Dermis microvascular lymphatic vessel endothelial cell (primary cell): ENCODE measurements at places on chromosomes 2 and 18. TPM values are rescaled to one million over a fixed set of nuclear protein-coding genes. Genes with fewer than 3 reads are reported as not detected.
A peak's percentile ranks its signal among the peaks of the same experiment; 100 is the strongest.

DNA sequence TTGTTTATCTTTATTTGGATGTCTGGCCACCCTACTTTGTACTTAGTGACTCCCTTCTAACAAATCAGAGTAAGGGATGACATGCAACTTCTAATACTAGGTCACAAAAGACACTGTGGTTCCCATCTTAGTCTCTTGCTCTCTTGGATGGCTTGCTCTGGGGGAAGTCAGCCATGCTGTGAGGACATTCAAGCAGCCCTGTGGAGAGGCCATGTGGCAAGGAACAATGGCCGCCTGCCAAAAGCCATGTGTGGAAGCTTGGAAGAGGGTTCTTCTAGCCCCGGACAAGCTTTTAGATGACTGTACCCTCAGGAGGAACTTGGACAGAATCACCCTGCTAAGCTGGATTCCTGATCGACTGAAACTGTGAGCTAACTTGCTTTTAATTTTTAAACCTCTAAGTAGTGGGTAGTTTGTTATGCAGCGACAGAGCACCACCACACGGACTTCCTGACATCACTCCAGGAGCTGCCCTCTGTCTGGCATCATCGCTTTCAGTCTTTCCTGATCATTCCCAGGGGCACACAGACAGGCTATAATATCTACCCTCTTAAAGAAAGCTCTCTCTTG is 116.8 kb upstream of the ODC1 start:
- DNase-seq = no peak

DNA sequence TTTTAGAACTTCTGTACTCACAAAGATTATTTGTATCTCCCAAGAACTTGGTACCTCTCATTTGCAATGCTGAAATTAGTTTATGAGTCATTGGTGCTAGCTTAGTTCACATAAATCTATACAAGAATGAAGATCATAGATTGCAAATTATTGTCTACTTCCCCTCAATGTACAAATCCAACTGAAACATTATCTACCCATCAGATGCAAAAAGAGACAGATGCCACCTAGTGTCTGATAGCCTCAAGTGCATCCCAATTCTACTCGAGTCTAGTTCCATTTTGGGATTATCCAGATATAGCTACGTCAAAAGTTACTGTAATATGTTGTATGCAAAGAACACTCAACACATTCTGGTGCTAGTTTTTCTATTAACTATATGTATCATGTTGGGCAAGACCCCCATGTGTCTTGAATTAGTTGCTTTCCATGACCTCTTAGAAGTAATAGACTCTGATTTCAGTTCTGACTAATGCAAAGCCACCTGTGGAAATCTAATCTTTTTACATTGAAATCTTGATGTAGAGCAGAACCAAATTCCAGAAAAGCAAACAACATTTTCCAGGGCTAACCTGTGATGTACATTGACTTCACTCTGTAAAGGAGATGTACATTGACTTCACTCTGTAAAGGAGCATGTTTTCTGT is 210.0 kb downstream of the RBM43 start:
- DNase-seq = peak; percentile 48

GRCh38 chr2:10552220-10552870 is 104.2 kb upstream of the ODC1 start:
- DNase-seq = no peak

Gene TMEM247
- not detected in 2 replicates for total RNA-seq

GRCh38 chr2:136357007-136357380 is 239.0 kb upstream of the CXCR4 start:
- no peak for DNase-seq

DNA sequence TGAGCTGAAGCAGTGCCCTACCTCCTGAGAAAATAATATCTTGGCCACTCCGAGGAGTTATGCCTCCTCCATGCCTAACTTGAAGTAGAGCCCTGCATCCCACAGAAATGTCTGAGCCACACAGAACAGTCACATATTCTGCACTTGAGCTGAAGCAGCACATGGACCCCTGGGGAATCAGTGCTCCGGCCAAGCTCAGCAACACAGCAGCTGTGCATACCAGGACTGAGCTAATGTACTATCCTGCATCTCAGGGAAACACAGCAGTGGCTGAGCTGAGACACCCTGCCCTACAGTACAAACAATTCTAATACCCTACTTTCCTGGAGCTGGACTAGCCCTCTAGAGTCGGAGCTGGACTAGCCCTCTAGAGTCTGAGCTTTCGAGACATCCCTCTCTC is 166.9 kb downstream of the ZNF516 start:
- no peak for DNase-seq

DNA sequence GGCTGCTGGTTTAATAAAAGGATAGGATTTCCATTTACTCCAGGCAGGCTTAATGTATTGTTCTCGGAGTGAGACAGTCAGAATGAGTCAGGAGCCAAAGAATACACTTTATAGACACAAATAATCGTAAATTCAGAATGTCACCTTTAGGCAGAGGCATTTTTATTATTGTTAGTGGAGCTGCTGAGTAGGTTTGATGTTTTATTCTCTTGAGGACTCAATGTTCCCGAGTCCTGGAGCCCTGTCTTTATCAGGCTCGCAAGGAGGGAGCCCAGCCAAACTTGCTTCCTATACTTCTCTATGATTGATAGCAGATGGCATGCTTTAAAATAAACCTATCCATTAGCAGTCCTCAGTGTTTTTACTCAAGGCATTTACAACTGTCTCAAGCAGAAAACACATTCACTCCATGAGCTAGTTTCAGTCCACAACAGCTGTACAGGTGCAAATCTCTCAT is 492.3 kb upstream of the ZEB2 start:
- peak; percentile 89 for DNase-seq

- DNase-seq = peak; percentile 9
Measured at GRCh38 chr2:75199428-75200011, at the start of gene TACR1. TSS of gene TACR1 (minus strand) at chr2:75199520. CDS start at chr2:75198934, 586 bp downstream.

GRCh38 chr2:215895330-215895729 is 118.0 kb downstream of the MREG start:
- DNase-seq = no peak

DNA sequence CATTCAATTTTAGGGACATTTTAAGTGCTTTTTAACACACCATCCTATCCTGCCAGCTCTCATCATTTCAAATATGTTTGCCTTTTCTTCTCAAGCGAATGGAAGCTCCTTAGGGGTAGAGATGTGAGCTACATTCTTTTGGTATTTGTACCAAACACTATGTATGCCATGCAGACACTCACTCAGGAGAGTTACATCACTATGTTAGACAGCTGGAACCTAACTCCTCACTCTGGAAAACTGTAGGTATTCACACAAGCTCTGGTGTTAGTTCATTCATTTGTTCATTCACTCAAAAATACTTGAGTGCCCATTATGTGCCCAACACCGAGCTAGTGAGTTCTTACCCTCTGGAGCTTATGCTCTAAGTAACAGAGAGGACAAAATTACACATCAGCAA is 26.4 kb upstream of the RNU4ATAC start:
- DNase-seq = no peak

DNA sequence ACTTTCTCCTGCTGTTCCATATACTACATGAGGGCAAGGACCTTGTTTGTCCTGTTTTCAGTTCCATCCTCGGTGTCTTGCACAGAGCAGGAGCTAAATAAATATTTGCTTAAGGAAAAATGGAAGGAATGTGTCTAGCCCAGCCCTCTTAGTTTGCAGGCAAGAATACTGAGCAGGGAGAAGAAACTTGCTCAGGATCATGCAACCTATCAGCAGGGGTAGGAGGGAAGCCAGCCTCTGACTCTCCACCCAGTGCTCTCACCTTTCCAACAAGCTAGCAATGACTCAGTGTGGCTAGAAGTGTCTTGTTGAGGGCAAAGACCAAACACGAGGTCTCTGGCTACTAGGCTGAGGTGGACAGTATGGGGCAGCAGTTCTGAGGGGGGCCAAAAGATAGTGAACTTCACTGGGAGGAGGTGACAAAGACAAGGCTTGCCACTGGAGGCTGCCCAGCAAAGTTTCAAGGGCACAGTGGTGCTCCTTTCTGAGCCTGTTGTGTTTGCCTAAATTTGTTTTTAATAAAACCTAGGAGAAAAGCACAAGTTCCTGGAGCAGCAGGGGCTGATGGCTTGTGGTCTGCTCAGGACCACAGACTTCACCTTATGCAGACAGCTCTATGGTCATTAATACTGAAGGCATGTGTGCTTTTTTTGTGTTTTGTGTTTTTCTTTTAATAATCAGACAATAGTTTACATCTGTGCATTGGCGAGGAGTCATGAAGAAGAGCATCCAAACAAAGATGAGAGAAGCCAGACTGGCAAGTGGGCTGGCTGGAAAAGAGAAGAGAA is 49.1 kb upstream of the CTAGE1 start:
- DNase-seq = peak; percentile 29

DNA sequence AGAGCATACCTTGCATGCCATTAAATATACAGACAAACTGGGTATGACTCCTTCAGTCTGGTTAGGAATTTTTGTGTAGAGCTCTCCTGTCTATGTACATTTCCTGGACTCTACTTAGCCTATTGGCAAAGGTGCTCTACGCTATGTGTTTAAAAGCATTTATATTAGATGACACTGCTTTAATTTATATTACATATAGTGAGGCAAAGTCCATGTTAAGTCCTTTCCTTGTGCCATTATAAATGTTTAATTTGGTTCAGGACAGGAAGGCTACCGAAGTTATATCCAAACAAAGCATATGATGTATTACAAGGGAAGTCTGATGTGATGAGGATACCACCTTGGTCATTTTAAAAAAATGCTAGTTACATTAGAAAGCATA is 117.4 kb upstream of the RAB27B start:
- DNase-seq = no peak

Gene AMER3
- not detected in 2 replicates for total RNA-seq

- no peak for DNase-seq
Measured at GRCh38 chr2:79627237-79627636, 114.4 kb downstream of the CTNNA2 start.

Gene SALL3
- not detected in 2 replicates for total RNA-seq

Gene DIPK1C
- total RNA-seq = not detected in 2 replicates

GRCh38 chr2:105143467-105144151 is 97.9 kb upstream of the GPR45 start:
- DNase-seq = no peak

Gene MPP4
- 0.76 and 1.5 TPM in 2 replicates for total RNA-seq

Gene STPG4
- total RNA-seq = under 0.01 TPM in 1 of 2 replicates, not detected in the other

Gene SRD5A2
- not detected in 2 replicates for total RNA-seq
